ENCODE measurements at places on chromosomes 2 and 18.

DNA sequence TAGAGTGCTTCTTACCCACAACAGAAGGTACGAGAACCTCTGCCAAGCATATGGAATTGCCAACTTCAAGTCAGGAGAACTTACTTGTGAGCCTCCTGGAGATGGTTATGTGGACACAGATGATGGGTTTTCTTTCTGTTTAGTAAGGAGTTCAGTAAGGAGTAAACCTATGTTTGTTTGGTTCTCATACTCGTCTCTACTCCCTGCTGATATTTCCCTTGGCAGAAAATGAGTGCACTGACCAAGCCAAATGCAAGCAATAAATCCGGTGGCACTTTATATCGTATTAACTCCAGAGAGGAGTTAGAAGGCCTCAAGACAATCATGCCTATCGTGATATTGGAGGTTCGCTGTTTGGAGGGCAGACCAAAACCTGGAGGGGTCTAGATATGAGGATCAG, 83.2 kb upstream of the CYP1B1 start:
- no peak for DNase-seq

DNA sequence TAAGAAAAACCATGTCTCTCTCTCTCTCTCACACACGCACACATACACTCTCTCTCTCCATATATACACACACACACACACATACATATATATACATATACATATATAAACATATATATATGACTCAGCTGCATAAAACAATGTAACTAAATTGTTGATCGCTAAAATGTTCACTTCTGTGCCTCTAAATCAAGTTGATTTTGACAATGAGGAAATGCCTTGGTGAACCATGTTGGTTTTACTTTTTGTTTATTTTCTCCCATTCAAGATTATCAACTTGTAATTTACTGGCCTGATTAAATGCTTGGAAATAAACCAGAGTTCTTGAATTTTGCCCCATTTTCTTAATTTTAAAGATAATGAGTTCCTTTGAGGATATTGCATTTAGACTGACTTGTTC, 500.4 kb downstream of the PARD3B start:
- DNase-seq = no peak

DNA sequence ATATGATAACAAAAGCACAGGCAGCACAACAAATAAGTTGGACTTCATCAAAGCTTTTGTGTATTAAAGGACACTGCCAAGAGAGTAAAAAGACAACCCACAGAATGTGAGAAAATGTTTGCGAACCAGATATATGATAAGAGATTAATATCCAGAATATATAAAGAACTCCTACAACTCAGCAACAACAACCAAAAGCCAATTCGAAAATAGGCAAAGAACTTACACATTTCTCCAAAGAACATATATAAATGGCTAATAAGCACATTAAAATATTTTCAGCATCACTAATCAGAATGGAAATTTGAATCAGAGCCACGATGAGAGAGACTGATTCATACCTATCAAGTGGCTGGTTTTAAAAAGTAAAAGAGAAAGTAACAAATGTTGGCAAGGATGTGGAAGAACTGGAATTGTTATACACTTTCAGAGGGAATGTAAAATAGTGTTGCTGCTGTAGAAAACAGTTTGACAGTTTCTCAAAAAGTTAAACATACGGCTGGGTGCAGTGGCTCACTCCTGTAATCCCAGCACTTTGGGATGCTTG, 25.2 kb downstream of the EPB41L5 start:
- DNase-seq = no peak

DNA sequence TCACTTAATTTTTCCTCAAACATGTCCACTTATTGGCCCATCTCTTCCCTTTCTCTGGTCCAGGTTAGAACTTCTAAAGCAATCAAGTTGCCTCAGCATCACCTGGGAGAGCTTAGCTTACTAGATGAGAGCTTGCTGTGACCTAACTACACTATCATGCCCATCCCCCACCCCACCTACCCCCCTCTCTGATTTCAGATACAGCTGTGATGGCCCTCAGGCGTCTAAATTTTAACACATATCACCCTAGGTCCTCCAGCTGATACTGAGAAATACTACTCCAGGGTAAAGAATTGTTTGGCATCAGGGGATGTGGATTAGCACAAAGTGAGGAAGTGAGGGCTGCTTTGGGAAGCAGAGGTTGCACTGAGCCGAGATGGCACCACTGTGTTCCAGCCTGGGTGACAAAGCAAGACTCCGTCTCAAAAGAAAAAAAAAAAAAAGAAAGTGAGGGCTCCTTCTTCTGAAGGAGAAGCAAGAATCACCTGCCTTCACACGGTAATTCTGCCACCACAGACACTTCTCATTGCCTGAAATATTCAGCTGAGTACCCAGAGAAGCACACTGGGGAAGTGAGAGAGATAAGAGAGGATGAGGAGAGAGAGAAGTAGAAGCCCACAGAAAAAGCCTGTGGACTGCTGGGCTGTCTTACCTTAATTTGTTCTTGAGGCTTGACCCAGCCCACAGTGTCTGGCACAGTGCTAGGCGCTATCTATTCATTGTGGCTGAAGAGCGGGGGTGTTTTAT, 263.4 kb downstream of the ASXL3 start:
- no peak for DNase-seq

GRCh38 chr2:86223927-86224560, 24.8 kb downstream of the MRPL35 start:
- DNase-seq = no peak

DNA sequence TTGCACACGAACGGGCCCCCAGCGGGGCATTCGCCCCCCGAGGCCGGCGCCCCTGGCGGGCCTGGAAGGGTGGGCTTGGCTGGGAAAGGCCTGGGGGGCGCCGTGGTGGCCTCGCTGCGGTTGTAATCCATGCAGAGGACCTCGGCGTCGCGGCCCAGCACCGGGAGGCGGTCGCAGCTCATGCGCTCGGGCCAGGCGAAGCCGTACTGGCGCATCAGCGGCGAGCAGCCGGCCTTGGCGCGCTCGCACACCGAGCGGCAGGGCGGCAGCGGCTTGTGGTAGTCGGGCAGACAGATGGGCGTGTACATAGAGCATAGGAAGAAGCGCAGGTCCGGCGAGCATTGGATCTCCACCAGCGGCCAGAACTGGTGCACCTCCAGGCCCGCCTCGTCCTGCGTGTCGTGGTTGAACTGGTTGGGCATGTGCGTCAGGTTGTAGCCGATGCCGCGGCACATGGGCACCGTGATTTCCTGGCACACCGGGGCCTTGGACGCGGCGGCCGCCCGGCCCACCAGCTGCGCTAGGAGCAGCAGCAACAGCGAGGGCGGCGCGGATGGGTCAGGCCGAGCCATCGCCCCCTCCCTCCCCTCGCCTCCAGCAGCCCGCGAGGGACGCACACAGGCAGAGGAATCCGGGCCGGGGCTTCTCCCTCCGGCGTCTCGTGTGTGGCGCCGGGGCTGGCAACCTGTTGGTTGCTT, 1.4 kb downstream of the FZD5 start:
- peak; percentile 63 for DNase-seq

- no peak for DNase-seq
These were observed 9.0 kb upstream of the SLC1A4 start for GRCh38 chr2:64980183-64980582.

DNA sequence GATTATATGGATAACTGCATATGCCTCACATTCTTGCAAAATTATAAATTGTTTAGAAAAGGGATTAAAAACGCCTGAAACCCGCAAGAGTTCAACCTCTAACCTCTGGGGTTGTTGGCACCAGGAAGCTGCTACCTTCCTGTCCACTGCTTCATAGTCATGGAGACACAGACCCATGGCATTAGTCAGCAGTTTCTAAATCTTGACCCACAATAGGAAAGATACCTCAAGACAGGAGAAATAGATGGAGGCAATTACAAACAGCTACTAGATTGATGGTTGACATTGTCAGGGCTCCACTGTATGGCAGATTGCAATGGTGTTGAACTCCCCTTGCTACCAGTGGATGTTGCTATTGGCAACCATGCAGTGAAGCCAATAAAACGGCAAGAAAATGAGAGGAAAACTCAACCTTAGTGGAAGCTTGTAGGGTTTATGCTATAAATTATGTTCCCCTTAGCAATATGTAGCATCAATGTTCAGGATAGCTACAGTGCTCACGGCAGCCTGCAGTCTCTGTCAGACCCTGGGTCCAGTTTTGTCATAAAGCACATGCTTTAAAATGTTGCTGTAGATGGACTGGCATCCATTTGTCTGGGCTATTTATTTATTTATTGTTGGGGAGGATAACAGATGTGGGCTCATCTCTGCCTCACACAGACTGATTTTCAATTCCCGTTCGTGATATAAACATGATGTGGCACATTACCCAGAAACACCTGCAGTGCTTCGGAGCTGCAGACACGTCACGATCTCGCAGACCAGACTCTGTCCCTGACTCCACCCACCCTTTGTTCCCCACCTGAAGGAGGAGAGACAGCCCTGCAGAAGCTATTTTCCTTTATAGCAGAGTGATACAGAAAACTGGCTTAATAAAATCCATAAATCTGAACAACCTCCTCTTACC, 233.4 kb downstream of the AGPS start:
- no peak for DNase-seq

DNA sequence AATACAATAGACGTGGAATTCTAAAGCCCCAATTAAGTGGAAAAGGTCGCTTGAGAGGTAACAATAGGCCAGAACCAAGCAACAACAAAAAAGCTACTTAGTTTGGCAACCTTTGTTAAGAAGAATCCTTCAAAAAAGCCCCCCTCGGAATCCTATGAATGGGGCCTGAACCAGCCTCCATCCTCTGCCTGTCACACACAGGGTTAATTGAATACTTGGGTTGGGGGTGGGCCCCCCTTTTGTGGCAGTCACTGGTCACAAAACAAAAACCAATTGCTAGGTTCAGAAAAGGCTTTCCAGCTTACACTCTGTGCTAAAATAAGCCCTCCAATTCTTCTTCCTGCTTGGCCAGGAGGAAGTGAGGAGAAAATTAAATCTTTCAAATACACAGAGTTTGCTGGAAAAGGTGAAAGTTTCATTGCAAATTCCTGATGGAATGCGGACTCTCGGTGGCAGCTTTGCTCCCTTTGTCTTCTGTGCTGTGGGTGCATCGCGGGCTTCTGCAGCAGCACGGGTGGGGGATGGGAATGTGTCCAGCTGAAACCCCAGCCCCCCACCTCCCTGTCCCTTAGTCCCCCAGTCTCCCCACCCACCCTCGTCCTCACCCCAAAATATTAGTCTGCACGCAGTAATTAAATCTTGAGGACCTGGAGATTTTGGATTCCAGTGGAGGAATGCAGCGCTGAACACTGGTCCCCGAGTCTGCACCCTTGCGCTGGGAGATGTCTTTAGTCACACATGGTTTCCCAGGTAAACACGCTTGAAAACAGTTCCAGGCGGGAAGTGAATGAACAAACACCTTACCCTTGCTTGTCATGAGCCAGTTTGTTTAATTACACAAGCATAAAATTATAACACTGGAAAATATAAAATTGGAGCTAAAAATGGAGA, 254.3 kb downstream of the SOX11 start:
- DNase-seq = no peak

- DNase-seq = no peak
These were observed 101.7 kb downstream of the COBLL1 start for GRCh38 chr2:164739966-164740365.

DNA sequence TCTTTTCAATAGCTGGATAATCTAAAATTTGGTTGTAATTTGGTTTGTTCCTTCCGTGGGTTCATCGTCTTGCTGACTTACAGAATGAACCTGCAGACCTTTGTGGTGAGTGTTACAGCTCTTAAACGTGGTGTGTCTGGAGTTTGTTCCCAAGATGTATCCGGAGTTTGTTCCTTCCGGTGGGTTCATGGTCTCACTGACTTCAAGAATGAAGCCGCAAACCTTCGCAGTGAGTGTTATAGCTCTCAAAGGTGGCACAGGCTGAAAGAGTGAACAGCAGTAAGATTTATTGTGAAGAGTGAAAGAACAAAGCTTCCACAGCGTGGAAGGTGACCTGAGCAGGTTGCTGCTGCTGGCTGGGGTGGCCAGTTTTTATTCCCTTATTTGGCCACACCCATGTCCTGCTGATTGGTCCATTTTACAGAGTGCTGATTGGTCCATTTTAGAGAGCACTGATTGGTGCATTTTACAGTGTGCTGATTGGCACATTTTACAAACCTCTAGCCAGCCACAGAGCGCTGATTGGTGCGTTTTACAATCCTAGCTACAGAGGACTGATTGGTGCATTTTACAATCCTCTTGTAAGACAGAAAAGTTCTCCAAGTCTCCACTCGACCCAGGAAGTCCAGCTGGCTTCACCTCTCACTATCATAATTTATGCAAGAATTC, 16.6 kb downstream of the RALB start:
- DNase-seq = no peak

- DNase-seq = no peak
These were observed 262.2 kb downstream of the ALK start for GRCh38 chr2:29659178-29659577.

- no peak for DNase-seq
These were observed 47.8 kb downstream of the FAM168B start for GRCh38 chr2:131045286-131046027.

DNA sequence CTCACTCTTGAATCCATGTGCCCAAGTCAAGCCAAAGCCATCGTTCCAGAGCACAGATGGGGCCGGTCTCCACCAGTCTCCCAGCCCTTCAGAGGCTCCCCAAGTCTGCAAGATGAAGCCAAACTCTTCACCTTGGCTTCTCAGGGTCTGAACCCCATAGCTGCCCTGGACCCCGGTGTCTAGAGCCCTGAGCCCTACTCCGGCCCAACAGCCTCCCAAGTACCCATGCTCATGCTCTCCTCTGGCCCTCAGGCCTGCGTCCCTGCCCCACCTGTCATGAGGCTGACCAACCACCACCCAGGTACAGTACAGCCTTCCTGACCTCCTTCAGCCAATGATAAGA, 46.0 kb downstream of the ZNF516 start:
- DNase-seq = no peak

DNA sequence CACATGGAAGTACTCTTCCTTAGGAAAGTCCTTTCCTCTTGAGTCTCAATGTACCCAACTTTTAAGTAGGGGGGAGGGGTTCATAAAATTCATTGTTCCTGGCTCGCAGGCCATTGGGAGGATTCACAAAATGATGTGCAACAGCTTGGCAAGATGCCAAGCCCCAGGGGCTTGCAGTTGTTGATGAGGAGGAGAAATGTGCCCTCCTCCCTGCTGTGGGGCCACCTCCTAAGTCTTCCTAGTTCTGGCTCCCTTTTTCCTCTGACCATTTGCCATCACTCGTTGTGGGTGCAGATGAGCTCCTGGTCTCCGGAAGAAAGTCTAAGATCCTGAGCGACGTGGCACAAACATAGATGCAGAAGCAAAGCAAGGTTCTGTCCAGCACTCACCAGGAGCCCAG, 435.4 kb downstream of the EIPR1 start:
- DNase-seq = no peak

DNA sequence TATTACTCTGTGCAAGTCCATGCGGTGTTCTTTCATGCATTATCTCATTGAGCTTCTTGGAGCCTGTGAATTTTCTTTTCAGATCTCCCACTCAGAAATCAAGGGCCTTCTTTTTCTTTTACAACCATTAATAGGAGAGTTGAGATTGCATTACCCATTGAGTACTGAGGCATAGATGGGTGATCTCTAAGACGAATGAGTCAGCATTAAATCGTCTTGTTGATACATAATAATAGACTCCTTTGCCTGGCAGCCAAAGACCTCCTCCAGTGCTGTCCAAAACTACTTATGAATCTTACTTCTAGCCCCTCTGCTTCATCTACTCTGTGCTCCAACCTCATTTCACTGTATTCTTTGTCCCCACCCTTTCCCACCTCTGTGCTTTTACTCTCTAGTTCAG, 180.5 kb downstream of the AGPS start:
- DNase-seq = no peak
